ENCODE measurements at places on chromosomes 4 and X.

- DNase-seq: no peak
These were observed 57.1 kb downstream of the USP9X start for GRCh38 chrX:41142130-41142910.

DNA sequence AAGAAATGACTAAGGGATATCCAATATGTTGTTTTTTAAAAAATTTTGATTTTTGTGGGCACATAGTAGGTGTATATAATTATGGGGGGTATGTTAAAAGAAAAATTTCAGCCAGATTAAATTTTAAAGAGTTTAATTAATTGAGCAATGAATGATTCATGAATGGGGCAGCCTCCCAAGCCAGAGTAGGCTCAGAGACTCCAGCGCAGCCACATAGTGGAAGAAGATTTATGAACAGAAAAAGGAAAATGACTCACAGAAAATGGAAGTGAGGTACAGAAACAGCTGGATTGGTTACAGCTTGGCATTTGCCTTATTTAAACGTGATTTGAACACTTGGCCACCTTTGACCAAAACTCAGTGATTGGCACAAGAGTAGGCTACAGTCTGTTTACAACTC lies 91.7 kb downstream of the SPATA18 start:
- DNase-seq: no peak

GRCh38 chr4:81130569-81130968 lies 84.5 kb downstream of the PRKG2 start:
- no peak for DNase-seq

DNA sequence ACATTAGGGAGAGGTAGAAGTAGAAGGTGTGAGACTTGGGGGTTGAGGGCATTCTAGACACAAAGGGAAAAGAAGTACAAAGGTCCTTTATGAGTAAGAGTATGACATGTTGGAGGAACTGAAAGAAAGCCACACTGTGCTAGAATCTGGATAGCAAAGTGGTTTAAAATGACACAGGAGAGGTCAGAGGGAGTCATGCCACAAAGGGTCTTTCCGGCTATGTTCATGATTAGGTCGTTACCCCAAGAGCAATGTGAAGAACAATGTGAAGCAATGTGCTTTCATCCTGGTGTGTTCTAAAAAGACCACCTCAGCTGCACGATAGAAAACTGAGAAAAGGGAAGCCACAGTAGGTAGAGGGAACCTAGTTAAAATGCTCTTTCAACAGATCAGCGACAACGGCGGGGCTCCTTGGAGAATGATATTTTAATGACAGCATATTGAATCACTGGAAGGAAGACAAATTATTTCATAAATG lies 29.2 kb downstream of the SMIM14 start:
- no peak for DNase-seq

DNA sequence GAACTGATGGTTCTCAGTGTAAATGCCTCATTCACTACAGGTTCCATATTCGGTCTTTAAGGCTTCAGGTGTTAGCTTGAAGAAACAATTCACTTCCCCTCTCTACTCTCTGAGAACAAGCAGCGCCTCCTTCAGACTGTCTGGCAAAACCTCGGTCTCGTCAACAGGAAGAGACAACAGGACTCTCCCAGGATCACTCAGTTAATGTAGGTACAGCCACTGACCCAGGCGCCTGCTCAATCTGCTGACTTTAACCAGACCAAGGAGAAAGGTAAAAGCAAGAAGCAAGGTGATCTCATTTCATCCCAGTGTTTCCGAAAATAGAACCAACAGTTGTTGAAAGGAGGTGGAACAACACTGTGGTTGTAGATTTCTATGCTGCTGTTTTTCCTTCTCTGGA lies 102.2 kb downstream of the SLC2A9 start:
- no peak for DNase-seq

- peak; percentile 14 for DNase-seq
These were observed 1.7 kb downstream of the PHF8 start for GRCh38 chrX:54042609-54043021.

- DNase-seq: peak; percentile 18
These were observed 17.3 kb downstream of the CTPS2 start for GRCh38 chrX:16695079-16695676.

GRCh38 chrX:40623665-40624064 lies 437 bp downstream of the MPC1L start:
- no peak for DNase-seq

DNA sequence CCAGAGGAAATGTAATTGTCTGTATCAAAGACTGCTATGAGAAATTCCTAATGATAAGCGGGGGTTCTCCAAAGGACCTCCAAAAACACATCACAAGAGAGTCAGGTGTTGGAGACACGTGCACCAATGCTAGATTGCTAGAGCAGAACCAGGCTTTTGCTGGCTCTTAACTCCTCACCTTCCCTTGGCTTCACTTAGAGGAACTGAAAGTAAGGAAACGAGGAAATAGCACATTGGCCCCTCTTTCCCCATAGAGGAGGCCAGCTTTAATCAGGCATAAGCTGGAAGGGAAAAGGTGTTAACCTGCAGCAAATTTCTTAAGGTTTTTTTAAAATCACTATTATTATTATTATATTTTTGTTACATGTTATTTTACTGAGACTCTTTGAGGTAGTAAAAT lies 13.6 kb downstream of the OTC start:
- no peak for DNase-seq

DNA sequence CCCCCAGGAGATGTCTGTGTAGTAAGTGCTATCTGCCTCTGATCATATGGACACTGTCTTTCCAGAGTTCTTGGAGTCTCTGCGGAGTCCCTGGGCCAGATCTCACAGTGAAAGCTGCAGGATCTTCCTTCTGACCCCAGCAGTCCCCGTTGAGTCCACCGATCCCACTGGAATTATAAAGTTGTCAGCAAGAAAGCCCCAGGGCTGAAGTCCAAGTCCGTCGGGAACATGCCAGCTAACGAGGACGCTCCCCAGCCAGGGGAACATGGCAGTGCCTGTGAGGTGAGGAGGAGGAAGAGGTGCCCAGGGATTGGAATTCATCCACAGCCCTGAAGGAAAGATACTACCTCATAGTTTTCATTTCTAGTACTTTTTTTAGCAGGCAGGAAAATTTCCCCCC lies 9.3 kb downstream of the ZNF81 start:
- no peak for DNase-seq

DNA sequence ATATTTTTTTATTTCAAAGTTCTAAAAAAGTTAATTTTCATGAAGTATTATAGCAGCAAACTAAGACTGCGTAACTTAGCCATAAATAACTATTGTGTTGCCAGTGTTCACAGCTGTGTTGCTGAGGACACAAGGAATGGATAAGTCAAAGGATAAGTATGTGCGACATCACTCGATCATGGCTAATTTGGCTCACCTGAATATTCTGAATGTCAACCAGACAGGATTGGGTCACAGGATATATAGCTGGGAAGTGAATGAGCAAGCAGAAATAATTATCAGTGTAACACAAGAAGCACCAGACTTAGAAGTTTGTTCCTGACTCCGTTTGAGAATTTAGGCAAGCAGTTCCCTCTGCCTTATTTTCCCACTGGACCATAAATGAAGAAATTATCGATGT lies 33.9 kb downstream of the PRDM8 start:
- no peak for DNase-seq

DNA sequence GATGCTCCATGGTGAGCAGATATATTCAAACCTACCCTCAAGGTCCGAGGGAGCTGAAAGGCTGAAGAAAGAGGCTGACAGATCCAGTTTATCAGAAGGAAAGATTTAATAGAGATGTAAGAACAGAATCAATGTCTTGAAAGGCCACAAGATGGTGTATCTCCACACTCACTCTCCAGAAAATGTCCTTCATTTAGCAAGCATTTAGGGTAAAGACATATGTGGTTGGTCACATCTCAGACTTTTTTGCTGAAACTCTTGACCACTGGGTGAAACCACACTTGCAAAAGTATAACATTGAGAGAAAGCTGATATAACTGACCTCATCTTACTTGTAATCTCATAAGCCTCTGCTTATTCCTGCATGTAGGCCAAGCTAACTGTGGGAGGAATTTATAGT lies 745.8 kb upstream of the GALNTL6 start:
- no peak for DNase-seq
